ENCODE measurements at places on chromosomes 7 and 10. TPM values are rescaled to one million over a fixed set of nuclear protein-coding genes. Genes with fewer than 3 reads are reported as not detected.

Gene SFRP4
- polyA plus RNA-seq = 22.2 TPM

Gene RTKN2
- polyA plus RNA-seq = 4.5 TPM

Gene TECPR1
- polyA plus RNA-seq = 28.6 TPM

Gene KCNMA1
- 15.1 TPM for polyA plus RNA-seq

Gene NKX1-2
- polyA plus RNA-seq = not detected

Gene NPC1L1
- 0.04 TPM for polyA plus RNA-seq

Gene SFTPA1
- polyA plus RNA-seq = not detected

Gene TNKS2
- polyA plus RNA-seq = 38.4 TPM

Gene ZWINT
- 16.0 TPM for polyA plus RNA-seq

Gene HTR7
- polyA plus RNA-seq = 0.18 TPM

Gene AS3MT
- polyA plus RNA-seq = 8.3 TPM

Gene TMEM26
- 8.0 TPM for polyA plus RNA-seq

Gene MYO1G
- 0.77 TPM for polyA plus RNA-seq

- no peak for DNase-seq
Observed at GRCh38 chr7:140869430-140869829, 55.3 kb downstream of the BRAF start.

DNA sequence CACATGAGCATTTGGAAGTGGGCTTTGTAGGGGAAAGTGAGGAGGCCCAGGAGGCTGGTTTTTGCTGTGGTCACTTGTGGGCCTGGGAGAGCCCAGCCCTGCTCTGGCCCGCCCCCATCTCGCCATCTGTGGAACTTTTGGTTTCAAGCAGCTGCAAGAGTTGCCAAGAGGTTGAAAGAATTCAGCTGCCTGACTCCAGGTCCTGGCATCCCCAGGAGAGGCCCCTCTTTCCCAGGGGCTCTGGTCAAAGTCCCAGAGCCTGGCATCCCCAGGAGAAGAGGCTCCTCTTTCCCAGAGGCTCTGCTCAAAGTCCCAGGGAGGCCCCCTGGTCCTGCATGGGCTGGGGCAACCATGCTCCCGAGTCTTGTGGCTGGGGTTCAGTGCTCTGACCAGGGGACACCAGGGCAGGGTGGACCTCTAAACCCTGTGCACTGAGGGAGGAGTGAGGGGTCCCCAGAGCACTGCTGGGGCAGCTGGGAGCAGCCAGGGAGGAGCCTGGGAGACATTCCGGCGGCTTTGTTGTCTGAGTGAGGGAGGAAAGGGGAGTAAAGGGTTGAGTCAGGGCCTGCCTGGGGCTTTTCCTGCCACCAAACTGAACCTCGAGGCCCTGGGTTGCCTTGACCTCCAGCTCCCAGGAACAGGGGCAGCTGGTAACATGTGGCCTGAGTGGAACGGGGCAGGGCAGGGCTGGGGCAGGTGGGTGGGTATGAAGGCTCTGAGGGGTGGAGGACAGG is 27.7 kb upstream of the CSGALNACT2 start:
- DNase-seq = no peak

DNA sequence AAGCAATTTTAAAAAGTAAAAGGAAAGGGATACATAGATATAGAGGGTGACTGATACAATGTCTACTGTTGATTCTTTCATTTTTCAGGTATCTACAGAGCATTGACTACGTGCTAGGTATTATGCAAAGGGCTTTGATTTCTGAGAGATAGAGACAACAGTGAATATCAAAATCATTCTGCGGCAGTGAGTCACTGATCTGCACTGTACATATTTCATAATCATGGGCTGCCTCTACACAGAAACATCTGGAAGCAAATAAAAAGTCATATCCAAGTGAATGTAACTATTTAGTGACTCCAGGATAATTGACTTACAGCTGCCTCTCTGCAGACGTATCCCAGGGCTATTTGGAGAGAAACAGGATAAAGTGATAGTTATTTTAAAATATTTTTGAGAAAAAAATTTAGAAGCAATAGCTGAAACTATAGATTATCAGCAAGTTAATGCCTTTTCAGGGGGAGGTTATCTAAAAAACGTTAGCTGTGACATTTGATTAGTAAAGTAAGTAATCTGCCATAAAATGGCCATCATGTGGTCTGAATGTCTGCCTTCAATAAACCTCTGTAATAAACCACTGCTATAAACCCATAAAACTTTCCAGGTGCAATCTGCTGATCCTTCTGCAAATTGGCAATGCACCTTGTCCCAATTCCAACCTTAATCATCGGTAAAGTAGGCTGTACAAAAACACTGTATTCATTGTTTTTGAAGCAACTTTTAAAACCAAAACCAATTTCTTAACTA is 43.7 kb downstream of the CPXM2 start:
- DNase-seq = no peak

DNA sequence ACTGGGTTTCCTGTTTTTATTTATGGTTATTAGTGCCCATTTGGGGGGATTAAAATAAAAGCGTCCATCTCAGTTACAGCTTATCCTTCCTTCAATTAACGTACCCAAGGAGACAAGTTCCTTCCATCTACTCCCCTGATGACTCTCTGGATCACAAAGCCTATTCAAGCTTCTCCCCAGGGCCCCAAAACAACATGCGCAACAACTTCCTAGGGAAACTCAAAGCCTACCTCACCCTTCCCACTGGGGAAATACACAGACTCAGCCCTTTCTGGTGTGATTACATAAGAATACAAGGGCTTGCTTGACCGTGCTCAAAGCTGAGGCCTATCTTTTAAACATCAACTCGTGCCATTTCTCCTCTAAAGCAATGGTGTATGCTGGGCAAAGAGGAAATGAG is 112.4 kb downstream of the CDK6 start:
- DNase-seq = no peak

- no peak for DNase-seq
Observed at GRCh38 chr10:82535457-82535856, 660.5 kb downstream of the NRG3 start.

GRCh38 chr7:152975076-152975475 is 215.5 kb downstream of the ACTR3B start:
- DNase-seq = no peak

DNA sequence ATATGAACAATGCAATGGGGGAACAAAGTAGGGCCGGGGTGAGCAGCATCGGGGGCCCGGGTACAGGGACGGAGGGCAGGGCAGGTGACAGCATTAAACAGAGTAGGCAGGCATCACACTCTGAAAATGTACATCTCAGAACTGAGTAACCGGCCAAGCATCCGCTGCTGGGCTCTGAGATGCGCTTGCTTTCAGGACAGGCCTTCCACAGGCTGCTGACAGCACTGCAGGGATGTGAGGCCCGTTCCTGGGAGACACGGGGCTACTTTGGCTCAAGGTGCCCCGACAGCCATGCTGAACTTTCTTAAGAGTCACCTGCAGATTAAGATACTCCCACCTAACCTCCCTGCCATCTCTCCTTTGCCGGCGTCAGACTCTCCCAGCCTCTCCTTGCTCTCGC is 64.3 kb upstream of the FGFR2 start:
- no peak for DNase-seq

DNA sequence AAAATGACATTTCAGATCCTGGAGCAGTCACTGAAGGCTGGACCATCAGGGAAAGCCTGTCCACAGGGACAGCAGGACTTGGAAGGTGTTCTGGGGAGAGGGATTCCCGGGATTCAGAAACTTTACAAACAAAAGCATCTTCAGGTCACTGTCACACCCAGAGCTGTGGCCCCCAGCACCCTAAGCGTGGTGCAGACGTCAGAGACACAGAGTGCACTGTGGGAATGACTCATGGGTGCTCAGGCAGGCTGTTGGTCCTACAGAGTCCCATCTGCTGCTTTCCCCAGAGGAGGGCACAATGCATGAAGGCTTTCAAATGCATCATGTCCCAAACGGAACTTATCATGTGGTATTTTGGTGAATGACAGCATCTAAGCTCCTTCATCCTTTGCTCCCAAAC is 13.1 kb upstream of the LRMDA start:
- no peak for DNase-seq

GRCh38 chr10:88877298-88877697 is 2.7 kb upstream of the STAMBPL1 start:
- DNase-seq = no peak

DNA sequence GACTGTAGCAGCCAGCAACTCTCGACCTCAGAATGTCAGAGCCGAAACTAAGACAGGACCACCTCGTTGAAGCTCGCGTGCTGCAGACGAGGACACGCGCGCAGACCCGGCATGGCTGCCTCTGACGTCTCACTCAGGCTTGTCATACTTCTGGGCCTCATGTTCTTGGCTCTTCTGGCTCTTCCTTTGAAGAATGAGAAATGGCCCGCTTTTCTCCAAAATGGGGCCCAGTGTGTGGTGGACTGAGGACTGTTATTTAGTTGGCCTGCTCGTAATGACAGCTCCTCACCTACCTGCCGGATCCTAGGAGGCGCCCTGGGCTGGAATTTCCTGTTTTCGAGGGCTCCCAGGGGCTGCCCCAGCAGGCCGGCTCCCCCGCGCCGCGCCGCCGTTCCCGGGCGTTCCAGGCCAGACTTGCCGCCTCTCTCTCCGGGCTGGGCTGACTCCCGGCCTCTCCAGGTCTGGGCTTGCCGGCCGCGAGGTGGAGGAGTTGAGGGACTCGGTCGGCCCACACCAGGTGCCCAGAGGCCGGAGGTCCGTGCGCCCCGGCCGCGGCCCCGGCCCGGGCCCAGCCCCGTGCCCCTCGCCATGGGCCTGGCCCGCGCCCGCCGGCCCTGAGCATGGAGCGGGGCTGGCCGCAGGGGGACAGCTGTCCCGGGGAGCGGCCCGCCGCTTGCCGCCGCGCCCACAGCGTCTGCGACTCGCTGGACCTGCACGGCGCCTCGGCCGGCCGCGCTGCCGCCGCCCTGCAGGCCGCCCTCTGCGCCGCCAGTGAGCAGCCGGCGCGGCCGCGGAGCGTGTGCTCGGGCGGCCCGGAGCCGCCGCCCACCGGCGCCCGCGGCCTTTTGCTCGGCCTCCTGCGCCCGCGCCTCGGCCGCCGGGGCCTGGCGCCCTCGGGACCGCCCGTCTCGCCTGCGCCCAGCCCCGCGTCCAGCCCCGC is 28.1 kb downstream of the AGAP3 start:
- no peak for DNase-seq

DNA sequence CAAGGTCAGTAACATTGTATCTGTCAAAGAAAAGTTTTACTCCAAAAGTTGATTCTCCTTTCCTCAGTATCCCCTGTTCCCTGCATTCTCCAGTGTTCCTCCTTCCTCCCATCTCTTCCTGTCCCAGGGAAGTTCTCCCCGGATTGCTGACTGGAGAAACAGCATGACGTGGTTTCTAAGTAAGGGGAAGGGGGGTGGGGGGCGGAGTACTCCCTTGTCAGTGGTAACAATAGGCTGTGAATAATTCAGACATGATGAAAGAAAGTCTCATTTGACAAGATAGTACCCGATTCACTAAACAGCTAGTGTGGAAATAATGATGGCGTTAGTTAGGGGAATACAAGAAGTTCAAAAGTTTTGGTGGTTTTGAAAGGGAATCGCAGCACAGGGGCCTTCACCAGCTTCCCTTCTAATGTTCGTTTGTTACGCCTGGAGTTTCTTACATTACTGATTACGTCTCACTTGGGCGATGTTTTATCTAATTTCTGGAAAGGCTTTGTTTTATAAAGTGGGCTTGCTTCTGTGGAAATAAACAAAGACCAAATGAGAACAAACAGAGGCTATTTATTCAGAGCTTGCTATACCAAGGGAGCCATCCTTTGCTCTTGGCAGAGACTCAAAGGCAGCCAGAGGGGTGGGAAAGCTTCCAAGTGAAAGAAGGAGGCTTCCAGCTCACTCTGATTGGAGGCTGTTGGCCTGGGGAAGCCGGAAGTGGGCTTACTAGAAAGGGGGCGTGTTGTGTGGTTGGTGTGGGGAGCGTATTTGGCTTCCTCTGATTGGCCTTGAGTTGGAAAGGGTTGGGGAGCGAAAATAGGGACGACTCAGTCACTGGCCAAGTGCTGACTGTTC is 453.7 kb downstream of the SDK1 start:
- DNase-seq = no peak

DNA sequence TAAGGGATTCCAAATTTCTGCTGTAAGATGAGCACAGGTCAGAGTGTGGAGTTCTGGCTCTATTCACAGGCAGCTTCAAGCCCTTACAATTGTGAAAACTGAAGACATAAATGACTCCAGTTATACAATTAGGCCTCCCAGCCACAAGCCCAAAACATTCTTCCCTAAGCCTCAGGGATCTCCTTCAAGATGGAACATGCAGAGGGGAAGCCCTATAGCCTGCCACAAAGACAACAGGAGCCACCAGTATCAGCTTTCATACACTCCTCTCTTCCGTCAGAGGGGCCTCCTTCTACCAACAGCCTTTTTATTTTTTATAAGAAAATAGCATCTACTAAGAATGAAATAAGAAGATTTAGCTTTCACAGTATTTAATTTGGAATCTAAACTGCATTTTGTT is 46.5 kb downstream of the DLD start:
- DNase-seq = no peak

DNA sequence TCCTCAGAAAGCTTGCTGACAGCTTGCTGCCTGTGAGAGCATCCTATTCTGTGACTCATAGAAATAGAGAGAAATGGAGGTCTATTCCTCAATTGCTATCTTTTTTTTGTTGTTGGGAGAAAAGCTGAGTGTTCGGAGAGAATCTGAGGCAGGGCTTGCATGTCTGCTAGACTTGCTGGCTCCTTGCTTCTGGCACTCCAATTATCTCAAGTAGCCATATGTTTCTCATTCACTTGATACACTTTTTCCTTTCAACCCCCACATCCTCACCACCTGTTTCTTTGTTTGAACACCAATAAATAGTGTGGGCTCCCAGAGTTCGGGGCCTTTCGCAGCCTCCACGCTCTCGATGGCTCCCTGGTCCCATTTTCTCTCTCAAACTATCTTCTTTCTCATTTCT is 172.2 kb downstream of the SH2D4B start:
- DNase-seq = no peak

- peak; percentile 72 for DNase-seq
Observed at GRCh38 chr10:63630085-63630930, 109.1 kb downstream of the REEP3 start.

DNA sequence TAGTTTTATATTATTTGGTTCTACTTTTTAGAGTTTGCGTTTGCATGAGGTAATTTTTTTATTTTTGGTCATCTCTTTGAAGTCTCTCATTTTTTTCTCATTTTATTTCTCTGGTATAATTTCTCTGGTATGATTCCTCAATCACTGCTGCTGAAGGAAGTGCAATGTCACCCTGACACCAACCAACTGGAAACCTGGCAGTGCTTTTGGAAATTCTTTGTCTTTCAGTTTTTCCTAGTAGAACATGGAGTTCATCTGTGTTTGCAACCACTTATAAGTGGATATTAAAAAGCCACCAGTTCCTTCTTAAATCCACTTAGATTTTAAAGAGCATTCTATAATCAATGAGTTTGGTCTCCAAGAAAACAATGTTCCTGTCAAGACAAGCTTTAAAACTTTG is 291.8 kb downstream of the PRKG1 start:
- DNase-seq = no peak

- DNase-seq = no peak
Observed at GRCh38 chr7:128916643-128916915, 6.1 kb upstream of the KCP start.

- no peak for DNase-seq
Observed at GRCh38 chr7:108293149-108293612, 163.0 kb upstream of the LAMB4 start.

DNA sequence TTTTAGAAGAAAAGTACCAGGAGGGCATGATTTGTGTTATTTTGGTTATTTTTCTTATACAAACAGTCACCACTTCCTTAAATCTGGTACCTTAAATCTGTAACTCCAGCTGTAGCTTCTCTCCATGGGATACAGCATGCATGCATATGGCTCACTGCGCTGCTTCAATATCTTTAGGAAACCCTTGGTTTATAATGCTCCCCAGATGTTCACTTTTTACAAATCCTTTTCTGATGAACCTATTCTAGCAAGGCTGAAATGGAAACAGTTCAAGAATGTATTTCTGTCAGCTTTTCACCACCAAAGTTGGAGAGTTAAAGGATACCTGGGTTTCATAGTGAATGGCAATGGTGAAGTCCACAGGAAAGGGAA is 50.9 kb downstream of the LAMB4 start:
- DNase-seq = no peak

- no peak for DNase-seq
Observed at GRCh38 chr10:76882796-76883195, 754.8 kb downstream of the KCNMA1 start.
